ENCODE measurements at places on chromosomes 12 and 14. TPM values are rescaled to one million over a fixed set of nuclear protein-coding genes. Genes with fewer than 3 reads are reported as not detected.
A peak's percentile ranks its signal among the peaks of the same experiment; 100 is the strongest.

The CNTN1 gene
- not detected for total RNA-seq

The SERPINA5 gene
- not detected for total RNA-seq

DNA sequence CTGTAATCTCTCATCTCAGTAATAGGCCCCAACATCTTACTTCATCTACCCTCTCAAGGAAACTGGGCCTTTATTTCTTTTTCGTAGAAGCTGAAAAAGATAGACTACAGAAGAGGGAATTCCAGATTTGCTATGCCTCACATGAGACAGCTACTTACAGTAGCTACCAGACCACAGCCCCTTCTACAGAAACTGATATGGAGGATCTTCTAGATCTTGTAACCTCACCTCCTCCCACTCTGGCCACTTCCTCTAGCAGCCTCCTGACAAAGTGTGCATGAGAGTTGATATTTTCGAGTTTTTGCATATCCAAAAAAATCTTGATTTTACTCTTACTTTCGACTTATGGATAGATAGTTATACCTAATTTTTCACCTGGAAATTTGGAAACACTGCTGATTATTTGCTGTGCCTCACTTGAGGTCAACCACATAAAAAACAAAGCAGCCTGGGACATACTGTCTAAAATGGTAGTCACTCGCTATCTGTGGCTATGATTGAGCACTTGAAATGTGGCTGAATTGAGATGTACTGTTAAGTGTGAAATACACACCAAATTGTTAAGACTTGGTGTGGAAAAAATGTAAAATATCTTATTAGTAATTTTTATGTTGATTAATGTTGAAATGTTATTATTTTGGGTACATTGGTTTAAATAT, 86.3 kb upstream of the NID2 start:
- no peak for DNase-seq

GRCh38 chr12:68665016-68665569, 21.7 kb upstream of the NUP107 start:
- no peak for DNase-seq

The KIF26A gene
- total RNA-seq: 7.9 TPM

DNA sequence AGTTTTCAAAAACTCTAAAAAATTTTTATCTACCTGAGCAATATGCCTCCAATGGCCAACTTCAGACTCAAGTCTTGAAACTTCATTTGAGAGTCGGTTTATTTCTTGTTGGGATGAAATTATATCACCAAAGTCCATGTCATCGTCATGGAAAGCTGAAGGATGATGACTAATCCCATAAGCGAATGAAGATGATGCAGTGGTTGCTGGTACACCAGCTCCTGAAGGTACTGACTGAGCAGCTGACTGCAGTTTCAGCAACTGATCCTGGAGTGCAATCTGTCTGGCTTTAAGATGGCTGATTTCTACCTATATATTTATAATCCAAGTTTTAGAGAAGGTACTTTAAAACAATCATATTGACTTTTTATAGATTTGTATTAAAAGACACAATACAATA, 18.3 kb downstream of the TRIP11 start:
- no peak for DNase-seq

DNA sequence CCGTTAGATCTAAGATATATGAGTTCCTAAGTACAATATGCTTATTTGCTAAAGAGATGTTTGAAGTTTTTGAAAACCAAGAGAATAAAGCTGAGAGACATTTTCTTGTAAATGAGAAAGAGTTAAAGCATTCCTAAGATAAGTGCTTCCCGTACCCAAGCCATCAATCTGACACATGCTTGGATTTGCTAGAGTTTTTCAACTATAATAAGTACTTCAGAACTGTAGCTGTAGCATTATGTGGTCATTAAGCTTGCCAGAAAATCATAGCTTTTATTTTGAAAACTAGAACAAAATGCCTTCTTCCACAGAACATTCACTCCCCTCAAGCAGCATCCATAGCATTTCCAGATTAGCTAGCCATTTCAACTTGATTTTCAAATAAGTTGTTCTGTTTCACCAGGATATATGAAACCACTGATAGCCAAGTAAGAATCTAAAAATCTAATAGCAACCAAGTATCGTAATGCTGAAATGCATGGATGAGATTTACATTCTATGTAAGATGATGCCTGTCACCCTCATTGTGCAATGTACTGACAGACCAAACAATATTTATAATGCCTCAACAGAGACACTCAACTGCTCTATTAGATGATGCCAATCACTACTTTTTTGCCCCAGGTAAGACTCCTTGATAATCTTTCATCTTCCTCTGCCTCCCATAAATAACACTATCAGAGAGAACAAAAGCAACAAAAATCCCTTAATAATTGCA, 8.0 kb downstream of the SNW1 start:
- DNase-seq: no peak

The CCDC177 gene
- not detected for total RNA-seq

The AQP2 gene
- total RNA-seq: not detected

DNA sequence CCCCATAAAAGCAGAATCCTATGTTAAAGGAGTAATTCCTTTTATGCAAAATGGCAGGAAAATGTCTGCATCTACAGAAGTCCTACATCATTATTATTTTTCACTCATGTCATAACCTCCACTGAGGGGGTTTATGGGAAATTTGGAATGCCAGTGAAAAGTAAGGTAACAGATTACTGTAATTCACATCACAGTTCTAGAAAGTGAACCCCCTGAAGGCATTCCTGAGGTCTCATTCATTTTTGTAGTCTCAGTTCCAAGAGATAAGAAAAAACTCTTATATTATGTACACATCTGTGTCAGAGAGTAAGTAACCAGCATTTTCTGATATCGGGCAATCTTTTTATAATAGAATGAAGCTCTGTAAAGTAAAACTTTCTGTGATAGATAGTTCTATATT, 28.8 kb upstream of the BCAT1 start:
- no peak for DNase-seq

DNA sequence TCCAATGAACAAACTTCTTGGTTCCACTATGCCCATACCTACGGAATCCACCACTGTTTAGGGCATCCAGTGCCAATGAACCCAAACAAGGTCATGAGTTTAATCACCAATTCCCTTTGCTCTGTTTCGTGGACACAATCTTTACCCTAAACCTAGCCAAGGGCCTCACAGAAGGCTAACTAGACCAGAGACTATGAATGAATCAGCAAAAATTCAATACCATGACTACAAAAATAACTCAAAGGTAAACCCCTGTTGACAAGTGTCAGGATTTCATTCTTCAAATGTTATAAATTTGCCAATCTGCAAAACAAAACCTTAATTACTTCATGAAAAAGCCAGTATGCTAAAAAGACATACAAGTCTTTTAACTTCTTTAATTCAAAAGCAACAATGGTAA, 96.7 kb downstream of the CEP128 start:
- no peak for DNase-seq

The SLC8A3 gene
- 0.13 TPM for total RNA-seq

The LPCAT3 gene
- 37.0 TPM for total RNA-seq

DNA sequence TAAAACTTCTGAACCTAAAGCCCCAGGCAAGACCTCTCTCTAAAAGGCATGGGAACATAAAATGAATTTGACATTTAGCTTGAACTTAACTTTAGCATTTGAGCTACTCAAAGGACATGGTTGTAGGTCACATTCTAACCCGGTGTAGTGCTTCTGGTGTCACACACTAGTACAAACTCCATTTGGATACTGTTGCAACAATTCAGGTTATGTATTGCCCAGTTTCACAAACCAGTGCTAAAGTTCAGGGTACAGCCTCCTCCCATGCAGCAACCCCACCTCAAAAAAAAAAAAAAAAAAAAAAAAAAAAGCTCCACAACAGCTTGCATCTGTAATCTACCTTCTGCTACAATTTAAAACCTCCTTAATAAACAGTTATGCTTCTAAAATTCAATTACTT, 7.8 kb downstream of the PPTC7 start:
- DNase-seq: no peak

GRCh38 chr14:99821519-99822508, 28.6 kb downstream of the EML1 start:
- DNase-seq: peak; percentile 21

The CD163L1 gene
- total RNA-seq: not detected

DNA sequence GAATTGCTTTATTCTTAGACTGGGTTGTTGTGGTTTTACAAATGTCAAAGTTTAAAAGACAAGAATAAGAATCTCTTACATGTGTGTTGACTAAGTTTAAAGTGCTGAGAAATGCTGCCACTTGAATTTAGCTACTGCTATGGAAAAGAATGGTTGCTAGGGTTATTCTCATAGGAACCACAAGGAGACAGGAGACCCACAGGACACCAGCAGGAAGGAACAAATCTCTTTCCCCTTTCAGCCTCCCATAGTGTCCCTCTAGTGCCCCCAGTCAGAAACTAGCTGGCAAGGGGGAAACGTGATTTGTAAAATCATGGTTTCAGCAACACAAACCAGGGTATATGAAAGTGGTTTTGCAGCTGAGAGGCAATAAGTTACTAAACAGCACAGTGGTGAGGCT, 102.7 kb downstream of the ST8SIA1 start:
- DNase-seq: no peak

DNA sequence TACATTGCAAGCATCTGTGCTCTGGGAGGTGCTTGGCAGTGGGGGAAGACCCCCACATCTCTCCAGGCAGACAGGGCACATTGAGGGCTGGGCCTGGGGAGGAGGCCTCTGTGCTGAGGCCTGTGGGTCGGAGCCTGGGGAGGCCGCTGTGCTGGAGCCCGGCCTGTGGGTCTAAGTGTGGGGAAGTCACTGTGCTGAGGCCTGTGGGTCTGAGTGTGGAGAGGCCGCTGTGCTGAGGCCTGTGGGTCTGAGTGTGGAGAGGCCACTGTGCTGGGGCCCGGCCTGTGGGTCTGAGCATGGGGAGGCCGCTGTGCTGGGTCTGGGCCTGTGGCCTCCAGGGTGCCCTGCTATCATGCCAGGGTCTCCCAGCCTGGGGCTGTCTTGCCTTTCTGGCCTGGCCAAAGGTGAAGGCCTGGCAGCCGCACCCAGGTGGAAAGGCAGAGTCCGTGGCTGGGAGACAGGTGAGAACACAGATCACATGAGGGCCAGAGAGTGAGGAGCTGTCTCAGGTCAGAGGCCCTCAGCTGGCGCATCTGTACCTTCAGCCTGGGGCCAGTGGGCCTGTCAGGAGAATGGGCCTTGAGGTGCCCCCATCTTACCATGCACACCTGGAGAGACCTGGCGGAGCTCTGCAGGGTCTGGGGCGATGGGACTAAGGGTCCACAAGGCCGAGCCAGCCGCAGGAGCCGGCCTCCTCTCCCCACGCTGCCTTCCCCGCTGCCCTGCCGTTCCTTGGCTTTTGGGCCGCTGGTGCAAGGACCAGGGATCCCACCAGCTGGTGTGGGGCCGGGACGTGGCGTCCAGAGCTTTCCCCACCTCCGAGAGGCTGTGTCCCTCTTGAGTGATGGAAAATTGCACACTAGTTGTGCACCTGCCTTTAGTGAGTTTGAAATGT, 18.6 kb upstream of the CRIP2 start:
- DNase-seq: no peak

GRCh38 chr14:98578204-98578603, 693.8 kb downstream of the BCL11B start:
- DNase-seq: no peak

The PRB2 gene
- not detected for total RNA-seq

- DNase-seq: no peak
Measured at GRCh38 chr12:104985206-104985605, 910 bp upstream of the NOPCHAP1 start.

The ARHGAP5 gene
- 35.5 TPM for total RNA-seq

DNA sequence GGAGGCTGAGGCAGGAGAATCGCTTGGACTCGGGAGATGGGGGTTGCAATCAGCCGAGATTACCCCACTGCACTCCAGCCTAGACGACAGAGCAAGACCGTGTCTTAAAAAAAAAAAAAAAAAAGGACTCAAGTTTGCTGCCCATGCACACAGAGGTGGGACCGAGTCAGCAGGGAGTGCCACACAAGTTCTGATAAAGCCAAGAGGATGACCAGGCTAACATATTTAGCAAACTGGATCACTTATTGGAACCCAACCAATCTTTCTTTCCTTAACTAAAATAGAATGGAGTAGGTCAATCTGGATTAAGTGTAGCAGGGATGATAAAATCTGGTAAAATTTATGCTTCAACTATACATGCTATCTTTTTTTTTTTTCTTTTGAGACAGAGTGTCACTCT, 190.4 kb upstream of the FOXN3 start:
- no peak for DNase-seq

GRCh38 chr12:63151623-63152320, 771 bp upstream of the AVPR1A start:
- no peak for DNase-seq

DNA sequence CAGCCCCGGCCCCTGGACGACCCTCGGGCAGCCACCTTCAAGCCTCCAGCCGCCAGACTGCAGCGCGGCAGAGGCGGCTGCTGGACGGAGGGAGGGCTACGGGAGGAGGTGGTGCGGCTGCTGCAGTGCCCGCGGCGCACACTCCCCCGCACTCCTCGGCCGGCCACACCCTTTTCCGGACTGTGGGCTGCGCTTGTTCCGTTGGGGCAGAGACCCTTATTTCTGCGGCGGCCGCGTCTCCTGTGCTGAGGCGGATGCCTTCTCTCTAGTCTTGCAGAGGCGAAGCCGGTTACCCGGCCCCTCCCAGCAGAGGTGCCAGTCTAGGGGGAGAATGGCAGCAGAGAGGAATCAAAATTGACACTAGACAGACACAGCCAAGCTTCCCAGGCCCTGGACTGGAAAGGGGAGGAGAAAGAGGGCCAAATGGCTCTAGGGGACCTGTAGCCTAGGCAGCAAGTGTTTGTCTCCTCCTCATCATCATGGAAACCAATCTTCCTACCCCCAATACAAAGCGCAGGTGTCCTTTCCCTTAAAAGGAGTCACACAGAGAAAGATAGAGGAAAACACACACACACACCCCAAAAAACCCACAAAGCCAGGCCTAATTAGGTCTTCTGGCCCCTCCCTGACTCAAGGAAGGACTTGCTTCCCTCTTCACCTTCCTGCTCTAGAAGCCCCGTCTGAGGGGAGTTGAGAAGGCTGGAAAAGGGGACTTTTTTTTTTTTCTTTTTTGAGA, 1.3 kb downstream of the ESYT1 start:
- peak; percentile 88 for DNase-seq

- DNase-seq: no peak
Measured at GRCh38 chr12:104516821-104517220, 60.1 kb downstream of the CHST11 start.

DNA sequence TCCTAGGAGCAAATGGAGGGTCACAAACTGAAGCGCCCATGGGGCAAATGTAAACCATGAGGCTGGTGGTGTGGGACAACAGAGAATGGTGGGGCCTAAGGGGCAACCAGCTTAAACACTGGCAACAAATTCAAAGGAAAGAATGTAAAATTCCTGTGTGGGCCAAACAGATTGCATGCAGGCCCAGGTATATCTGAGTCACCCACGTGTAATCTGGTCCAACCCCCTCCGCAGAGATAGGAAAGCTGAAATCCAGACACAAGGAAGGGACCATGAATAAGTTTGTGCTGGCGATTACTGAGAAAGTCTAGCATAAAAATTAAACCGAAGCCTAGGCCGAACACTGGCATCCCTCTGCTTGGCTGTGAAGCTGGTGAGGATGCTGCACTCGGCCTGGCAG, 71.6 kb downstream of the ITPK1 start:
- DNase-seq: no peak

- DNase-seq: no peak
Measured at GRCh38 chr12:62862259-62862881, 72.6 kb downstream of the PPM1H start.

The MYH7 gene
- not detected for total RNA-seq

The FAM181A gene
- total RNA-seq: not detected

The P2RX2 gene
- not detected for total RNA-seq

GRCh38 chr14:26808407-26808806, 210.6 kb upstream of the NOVA1 start:
- no peak for DNase-seq

GRCh38 chr12:53677800-53678148, 1.9 kb upstream of the ATP5MC2 start:
- no peak for DNase-seq

The WIF1 gene
- total RNA-seq: not detected

- DNase-seq: peak; percentile 81
Measured at GRCh38 chr14:22558221-22558913, 30.7 kb downstream of the DAD1 start.
